ENCODE measurements at places on chromosomes 3 and 15. TPM values are rescaled to one million over a fixed set of nuclear protein-coding genes. Genes with fewer than 3 reads are reported as not detected.

Gene CP
- total RNA-seq: 7.0 TPM

Gene HDC
- total RNA-seq: not detected

Gene CRABP1
- 1.2 TPM for total RNA-seq

Gene C3orf62
- total RNA-seq: 1.7 TPM

Gene TMC3
- not detected for total RNA-seq

Gene SHF
- total RNA-seq: 0.89 TPM

Gene ATP2B2
- total RNA-seq: 0.13 TPM

Gene STRA6
- total RNA-seq: 71.4 TPM

Gene SLC22A13
- not detected for total RNA-seq

Gene CX3CR1
- not detected for total RNA-seq

Gene TMEM207
- not detected for total RNA-seq

Gene IL17RB
- total RNA-seq: 1.2 TPM

Gene HTR3E
- total RNA-seq: not detected

Gene P2RY1
- 0.54 TPM for total RNA-seq

Gene ADCY5
- total RNA-seq: 0.32 TPM

Gene IGF2BP2
- 11.6 TPM for total RNA-seq

Gene CYP8B1
- not detected for total RNA-seq

Gene BNC1
- 0.48 TPM for total RNA-seq

Gene GNAT1
- not detected for total RNA-seq

Gene ENTPD3
- total RNA-seq: not detected

Gene PIERCE2
- total RNA-seq: 5.6 TPM

Gene PLA2G4F
- total RNA-seq: not detected

Gene OCA2
- total RNA-seq: 0.11 TPM

Gene KNG1
- not detected for total RNA-seq

Gene MED12L
- 1.2 TPM for total RNA-seq

Gene ROPN1
- not detected for total RNA-seq

Gene LYZL4
- total RNA-seq: not detected

Gene ZBED2
- 0.19 TPM for total RNA-seq

Gene CELF6
- 0.07 TPM for total RNA-seq

Gene HYAL1
- total RNA-seq: 0.80 TPM

Gene FANCD2OS
- total RNA-seq: not detected

Gene TMEM89
- total RNA-seq: not detected

Gene A4GNT
- total RNA-seq: not detected

Gene CGNL1
- total RNA-seq: 0.93 TPM

Gene PLA2G4E
- not detected for total RNA-seq

Gene LMAN1L
- total RNA-seq: not detected

Gene ZKSCAN7
- total RNA-seq: not detected

Gene CIB2
- total RNA-seq: 26.6 TPM

Gene CHST2
- total RNA-seq: 0.88 TPM

Gene IL5RA
- not detected for total RNA-seq

Gene LOXL1
- total RNA-seq: 0.34 TPM

Gene NSUN3
- total RNA-seq: 4.8 TPM

Gene LRTM1
- not detected for total RNA-seq

Gene ZIC1
- total RNA-seq: not detected

Gene CNTN6
- not detected for total RNA-seq

Gene CCDC54
- not detected for total RNA-seq

Gene RBP2
- not detected for total RNA-seq

Gene NRROS
- not detected for total RNA-seq

Gene CCDC33
- 7.0 TPM for total RNA-seq

Gene GPR160
- total RNA-seq: 1.1 TPM

Gene PLCB2
- total RNA-seq: 0.55 TPM
